ENCODE measurements at places on chromosomes 1 and 21. TPM values are rescaled to one million over a fixed set of nuclear protein-coding genes. Genes with fewer than 3 reads are reported as not detected.

The ZFYVE9 gene
- 6.9 TPM for polyA plus RNA-seq

The CDK18 gene
- polyA plus RNA-seq = 1.4 TPM

The SMCP gene
- not detected for polyA plus RNA-seq

The SOAT1 gene
- 15.6 TPM for polyA plus RNA-seq

The PTPRF gene
- 68.5 TPM for polyA plus RNA-seq

All from A549 (cell line).